ENCODE measurements at places on chromosomes 3 and 15.

- DNase-seq: no peak
Measured at GRCh38 chr3:98246142-98246541, 17.9 kb upstream of the OR5H6 start.

- DNase-seq: no peak
Measured at GRCh38 chr3:111936967-111937366, 41.9 kb upstream of the ABHD10 start.

DNA sequence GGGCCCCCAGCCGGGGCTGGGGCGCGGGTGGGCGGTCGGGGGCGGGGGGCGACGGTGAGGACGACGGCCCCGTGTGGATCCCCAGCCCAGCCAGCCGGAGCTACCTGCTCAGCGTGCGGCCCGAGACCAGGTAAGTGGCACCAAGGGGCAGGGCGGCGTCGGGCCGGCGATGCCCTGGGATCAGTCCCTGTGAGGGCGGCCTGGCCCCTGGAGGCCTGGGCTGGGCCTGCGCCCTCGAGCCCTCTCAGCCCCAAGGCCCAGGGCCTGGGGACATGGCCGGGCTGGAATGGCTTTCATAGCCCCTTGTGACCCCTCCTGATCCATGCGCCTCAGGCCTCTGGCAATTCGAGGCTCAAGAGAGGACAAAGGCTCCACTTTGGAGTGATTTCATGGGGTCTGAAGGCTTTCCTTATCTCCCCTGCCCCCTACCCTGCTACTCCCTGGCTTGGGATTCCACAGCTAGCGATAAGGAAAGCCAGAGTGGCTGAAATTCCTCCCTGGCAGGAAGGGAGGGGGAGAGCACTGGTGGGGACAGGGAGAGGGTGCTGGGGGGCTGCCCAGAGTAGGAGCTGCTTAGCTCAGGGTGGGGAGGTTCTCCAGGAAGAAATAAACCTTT lies 418 bp downstream of the ALPK3 start:
- no peak for DNase-seq

DNA sequence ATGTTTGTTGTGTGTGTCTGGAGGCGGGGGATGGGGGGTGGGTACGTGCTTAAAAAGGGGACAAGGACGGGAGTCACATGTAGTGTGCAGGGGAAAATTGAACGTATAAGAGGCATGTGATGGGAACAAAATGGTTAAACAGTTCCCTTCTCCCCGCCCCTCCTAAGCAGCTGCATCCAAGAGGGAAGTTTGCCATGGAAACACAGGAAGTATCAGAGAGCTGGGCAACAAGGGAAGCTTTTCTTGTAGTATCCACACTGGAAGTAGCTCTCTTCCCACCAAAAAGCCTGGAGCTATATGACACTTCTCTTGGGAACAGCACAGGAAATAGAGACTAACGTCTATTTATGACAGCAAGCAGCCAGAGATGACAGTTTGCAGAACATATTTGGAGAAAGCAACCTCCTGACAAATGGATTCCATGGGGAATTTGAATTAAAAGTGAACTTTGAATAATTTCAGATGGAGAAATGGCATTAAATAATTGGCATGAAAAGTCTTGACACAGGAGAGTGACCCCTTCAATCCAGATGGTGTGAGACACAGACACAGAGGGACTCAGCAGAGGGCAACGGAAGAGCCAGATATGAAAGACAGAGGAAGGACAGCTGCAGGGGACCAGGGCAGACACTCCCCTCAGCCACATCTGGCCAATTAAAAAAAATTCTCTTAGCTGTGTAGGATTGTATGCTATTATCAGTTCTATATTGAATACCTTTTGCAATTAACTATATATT lies 294.2 kb upstream of the TBL1XR1 start:
- DNase-seq: no peak

GRCh38 chr15:101145362-101145761 lies 106.5 kb downstream of the CHSY1 start:
- DNase-seq: no peak

DNA sequence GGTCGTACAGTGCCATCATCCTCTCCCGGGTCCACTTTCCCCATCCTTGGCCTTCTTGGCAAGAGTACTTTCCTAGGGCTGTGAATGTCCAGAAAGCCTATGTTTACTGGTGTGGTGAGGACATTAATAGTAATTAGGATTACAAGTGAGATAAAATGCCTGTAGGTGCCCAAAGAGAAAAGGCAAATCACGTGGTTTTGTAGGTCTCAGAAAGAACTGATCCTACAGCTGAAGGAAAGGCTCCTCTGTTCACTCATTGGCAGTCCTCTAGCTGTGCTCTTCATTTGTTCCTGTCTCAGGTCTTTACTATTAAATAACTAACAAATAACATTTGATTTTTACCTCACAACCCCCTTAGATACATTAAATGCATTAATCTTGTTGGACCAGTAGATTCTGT lies 220.1 kb upstream of the CBLB start:
- no peak for DNase-seq

All from stimulated activated naive CD4-positive, alpha-beta T cell treated with Interleukin-2 at 50 U/mL for 16 hours (primary cell).